ENCODE measurements at places on chromosomes 4 and X.

DNA sequence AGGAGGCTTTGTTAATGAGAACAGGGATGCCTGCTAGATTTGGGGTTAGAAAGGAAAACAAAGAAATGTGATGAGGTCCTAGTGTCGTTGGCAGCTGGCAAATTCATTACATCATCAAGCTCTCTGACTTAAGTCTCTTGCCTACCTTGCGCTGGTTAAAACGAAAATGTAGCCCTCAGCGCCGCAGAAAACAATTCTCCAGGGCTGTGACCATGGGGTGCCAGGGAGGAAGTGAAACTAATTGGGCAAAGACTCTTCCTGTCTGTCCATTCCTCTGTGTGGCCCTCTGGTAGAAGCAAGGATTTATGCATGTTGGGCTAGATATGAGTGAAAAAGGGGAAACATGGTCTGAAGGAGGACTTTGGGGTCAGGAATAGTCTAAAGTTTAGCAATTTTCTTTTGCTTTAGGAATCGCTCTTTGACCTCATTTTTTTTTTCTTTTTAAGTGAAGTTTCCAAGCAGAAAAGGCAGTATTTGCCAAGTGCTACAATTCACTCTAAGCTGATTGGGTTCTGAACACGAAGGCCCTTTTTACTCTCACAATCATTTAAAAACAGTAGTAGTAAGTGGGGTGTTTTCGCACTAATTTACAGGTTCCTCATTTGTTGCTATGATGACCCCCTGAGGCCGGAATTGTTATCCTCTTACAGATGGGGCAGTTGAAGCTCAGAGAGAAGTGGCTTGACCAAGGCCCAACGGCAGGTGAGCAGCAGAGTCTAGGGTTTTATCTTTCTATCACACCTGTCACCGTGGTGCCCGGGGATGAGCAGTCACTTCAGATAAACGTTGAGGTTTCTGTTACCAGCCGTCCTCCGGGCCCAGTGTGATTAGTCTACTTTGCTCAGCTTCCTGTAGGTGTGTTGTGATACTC, 27.3 kb upstream of the CHRNA9 start:
- DNase-seq, result peak; percentile 37

GRCh38 chrX:138519296-138519695, 192.2 kb downstream of the FGF13 start:
- no peak for DNase-seq

- no peak for DNase-seq
These were observed 10.4 kb upstream of the SLC7A11 start for GRCh38 chr4:138252551-138252950.

GRCh38 chr4:158819942-158820786, 51.3 kb downstream of the FNIP2 start:
- DNase-seq, result no peak

GRCh38 chr4:94746746-94747145, 11.0 kb upstream of the BMPR1B start:
- no peak for DNase-seq

DNA sequence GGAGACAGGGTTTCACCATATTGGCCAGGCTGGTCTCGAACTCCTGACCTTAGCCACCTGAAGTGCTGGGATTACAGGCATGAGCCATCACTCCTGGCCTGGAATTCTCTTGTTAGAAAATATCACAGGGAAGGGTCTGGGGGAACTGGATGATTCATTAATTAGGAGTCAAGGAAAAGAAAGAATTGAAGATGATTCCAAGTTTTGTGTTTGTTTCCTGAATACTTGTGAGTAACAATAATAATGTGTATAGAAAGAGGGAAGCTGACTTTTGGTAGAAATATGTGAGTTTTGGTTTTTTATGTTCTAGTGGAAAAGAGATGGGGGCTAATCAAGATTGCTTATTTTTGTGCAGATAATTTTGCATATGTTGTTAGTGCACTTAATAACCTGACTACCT, 77.3 kb upstream of the CLNK start:
- no peak for DNase-seq

DNA sequence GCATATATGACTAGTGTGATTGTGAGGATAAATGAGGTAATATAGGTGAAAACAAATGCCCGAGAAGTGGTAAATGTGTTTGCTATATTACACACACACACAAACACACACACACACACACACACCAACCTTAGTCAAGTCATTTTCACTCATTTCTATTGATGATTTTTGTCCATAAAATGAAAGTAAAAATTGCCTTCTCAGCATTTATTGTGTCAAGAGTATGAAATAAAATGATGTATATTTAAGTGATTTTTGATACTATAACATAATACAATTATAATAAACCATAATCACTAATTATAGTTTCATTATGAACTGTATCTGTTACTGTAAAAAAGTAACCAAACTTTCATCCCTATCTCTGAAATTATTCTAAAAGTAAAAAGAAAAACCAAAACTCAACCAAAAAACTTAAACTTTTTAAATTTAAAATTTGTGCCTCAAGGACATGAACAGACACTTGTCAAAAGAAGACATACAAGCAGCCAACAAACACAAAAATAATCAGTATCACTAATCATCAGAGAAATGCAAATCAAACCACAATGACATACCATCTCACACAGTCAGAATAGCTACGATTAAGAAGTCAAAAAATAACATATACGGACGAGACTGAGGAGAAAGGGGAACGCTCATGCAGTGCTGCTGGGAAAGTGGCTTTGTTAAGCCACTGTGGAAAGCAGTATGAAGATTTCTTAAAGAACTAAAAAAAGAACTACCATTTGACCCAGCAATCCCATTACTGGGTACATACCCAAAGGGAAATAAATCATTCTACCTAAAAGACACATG, 601.0 kb downstream of the TMA16 start:
- no peak for DNase-seq

GRCh38 chr4:95761871-95762270, 78.0 kb upstream of the PDHA2 start:
- no peak for DNase-seq

DNA sequence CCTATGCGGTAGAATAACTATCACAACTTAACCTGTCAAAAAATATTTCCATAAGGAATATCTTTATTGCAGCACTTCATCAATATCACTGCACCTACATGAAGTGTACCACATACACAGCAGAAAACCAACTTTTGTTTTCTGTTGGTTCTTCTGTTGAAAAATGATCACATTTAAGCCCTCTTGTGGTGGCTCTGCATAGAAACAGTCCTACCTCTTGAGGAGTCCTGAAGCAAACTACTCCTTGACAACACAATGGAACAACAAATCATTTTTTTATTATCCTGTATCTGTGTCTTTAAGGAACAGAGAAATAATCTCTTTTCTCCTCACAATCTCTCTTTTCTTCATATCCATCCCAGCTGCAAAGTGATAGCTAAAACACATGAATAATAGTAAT, 39.8 kb upstream of the ATOH1 start:
- DNase-seq, result no peak

DNA sequence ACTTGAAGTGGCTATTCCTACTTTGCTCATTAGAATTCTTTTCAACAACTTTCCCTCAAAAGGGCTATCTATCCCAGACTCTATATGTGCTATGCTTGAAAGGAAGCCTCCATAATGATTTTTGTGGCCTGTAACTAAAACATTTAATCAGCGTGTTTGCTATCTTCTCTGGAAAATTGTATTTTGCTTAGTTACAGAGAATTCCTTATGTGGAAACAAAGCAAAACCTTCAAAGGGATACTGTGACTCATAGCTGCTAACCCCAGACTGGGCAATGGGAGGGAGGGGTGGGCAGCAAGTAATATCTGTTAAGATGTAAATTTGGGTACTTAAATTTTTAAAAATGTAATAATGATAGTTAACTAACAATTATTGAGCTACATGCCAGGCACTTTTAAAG, 3.7 kb downstream of the SLC25A14 start:
- no peak for DNase-seq

DNA sequence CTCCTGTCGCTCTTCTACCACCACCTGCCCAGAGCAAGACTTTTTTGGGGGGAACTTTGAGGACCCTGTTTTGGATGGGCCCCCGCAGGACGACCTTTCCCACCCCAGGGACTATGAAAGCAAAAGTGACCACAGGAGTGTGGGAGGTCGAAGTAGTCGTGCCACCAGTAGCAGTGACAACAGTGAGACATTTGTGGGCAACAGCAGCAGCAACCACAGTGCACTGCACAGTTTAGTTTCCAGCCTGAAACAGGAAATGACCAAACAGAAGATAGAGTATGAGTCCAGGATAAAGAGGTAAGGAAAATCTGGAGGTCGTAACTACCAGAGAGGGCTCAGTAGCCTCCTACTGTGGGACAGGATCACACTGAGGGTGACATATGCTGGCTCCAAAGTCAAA, 364.5 kb downstream of the MAPK10 start:
- no peak for DNase-seq

- no peak for DNase-seq
These were observed 280.6 kb downstream of the PPP1R2C start for GRCh38 chrX:42497356-42497755.

GRCh38 chr4:96916711-96917110, 1076.8 kb downstream of the PDHA2 start:
- no peak for DNase-seq

- no peak for DNase-seq
These were observed 1157.3 kb downstream of the PCDH7 start for GRCh38 chr4:31877429-31877828.

GRCh38 chr4:26242451-26242850, 78.4 kb upstream of the RBPJ start:
- DNase-seq, result no peak

- no peak for DNase-seq
These were observed 88.8 kb upstream of the PAK3 start for GRCh38 chrX:111007238-111007637.

GRCh38 chrX:154918060-154918483, 31.9 kb downstream of the F8A1 start:
- no peak for DNase-seq

GRCh38 chr4:8502836-8503585, 62.4 kb downstream of the TRMT44 start:
- no peak for DNase-seq

DNA sequence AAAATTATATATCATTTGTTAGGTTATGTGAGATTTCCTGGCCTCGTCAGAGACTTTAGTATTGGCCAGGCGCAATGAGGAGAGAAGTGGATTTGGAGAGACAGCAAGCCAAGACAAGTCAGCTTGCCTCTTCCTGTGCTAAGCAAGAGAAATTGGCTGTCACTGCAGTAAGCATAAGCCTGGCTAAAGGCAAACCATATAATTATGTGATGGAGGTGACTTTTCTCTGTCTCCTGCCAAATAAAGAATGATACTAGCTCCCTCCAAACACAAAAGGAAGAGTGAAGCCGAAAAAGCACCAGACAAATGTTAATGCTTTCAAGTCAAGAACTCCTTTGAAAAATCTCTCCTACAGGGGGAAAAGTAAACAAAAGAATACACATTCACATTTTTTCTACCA, 2246.0 kb downstream of the ARAP2 start:
- no peak for DNase-seq

DNA sequence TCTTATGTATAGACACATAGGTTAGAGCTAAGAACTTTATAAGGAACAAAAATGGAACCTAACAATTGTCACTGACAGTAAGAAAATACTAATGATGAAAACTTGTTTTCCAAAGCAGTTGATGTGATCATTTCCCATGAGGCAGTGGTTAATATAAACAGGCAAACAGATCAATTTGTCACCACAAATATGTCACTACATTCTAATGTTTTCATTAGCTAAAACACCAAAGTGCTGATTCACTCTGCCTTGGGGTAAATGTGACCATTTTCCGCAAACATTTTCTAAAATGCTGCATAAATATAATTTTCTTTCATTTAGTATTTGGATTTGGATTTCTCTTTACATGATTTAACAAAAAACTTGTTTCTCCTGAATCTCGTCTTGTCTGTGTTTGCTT, 408.9 kb upstream of the CTSO start:
- DNase-seq, result no peak

DNA sequence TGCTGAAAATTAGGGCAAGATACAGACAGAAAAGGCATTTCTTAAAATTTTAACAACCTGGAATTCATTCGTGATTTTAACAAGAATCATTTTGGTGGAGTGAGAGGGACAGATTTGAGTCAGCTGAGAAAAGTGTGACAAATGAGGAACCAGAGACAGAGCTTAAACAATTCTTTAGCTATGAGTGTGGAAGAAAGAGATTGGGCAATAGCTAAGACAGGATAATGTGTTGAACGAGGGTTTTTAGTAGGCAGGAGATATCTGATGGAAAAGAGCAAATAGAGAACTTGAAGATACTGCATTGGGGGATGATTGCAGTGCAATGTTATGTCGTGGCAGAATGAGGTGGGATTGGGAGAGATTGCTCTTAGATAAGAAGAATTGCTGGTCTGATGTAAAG, 164.2 kb upstream of the SPRY1 start:
- DNase-seq, result no peak

GRCh38 chr4:152634110-152634760, 45.6 kb downstream of the TMEM154 start:
- DNase-seq, result no peak

DNA sequence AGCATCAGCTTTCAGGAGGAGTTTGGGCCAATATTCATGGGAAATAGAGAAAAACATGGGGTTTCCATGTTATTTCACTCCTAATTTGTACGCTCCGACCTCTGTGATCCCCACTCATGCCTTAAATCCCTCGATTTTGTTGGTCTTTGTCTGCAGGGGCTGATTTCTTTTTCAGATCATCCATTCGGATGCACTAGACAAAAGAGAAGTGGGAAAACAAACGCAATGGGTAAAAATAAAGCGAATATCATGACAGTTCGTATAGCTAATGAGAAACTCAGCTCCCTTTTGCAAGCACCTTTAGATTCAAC, 139.1 kb upstream of the PLAC1 start:
- DNase-seq, result no peak

DNA sequence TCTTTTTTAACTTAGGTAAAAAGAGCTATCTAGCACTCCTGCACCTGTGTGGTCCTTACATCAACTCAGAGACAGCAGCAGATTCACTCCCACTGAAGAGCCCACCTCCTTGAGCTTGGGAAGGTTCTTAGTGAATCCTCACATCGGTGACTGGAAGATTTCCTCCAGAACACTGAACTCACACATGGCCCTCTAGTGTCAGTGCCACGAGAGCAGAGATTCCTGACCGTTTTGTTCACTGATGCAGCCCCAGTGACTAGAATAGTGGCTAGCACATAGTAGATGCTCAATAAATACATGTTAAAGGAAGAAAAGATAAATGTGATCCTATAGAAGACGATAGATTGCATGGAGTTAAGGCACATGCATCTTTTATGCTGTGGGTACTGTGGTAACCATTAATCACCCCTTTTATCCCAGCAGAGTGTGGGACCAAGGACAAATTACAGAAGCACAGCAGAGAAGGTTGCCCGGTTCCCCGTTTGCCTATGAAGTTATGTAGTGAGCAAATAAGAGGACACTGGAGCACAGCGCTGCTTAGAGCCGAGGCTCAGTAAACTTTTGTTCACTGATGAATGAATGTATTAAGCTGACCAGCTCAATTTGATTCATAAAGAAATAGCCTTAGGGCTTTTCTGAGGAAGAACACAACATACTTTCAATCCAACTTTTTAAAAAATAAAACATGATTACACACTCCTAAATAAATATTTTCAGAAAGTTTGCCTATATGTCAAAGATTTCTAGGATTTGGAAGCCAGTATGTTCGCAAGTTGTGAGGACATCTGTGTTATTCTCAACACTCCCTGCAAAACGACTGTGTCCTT, 8.7 kb downstream of the GASK1B start:
- no peak for DNase-seq

All from stimulated activated CD8-positive, alpha-beta memory T cell treated with anti-CD3 and anti-CD28 coated beads, Interleukin-2, amount 100 ng/mL, for 1 hour (primary cell).